CD8-positive, alpha-beta T cell (primary cell): ENCODE measurements at places on chromosomes 13 and 19. TPM values are rescaled to one million over a fixed set of nuclear protein-coding genes. Genes with fewer than 3 reads are reported as not detected.

- DNase-seq: no peak
Observed at GRCh38 chr13:42874221-42874620, 92.8 kb downstream of the FAM216B start.

Gene ZNF525
- 26.4 TPM for total RNA-seq

GRCh38 chr13:41383386-41383785, 72.3 kb downstream of the NAA16 start:
- no peak for DNase-seq

GRCh38 chr13:98142380-98143156, at the start of gene FARP1:
TSS of gene FARP1 (plus strand) at chr13:98143094. CDS start at chr13:98213243, 70,149 bp downstream.
- no peak for DNase-seq

Gene ZNF682
- 13.3 TPM for total RNA-seq

- DNase-seq: no peak
Observed at GRCh38 chr13:59901191-59901590, 262.5 kb downstream of the DIAPH3 start.

Gene CABP5
- total RNA-seq: not detected

GRCh38 chr19:32337084-32337808, 8.2 kb upstream of the ZNF507 start:
- no peak for DNase-seq

DNA sequence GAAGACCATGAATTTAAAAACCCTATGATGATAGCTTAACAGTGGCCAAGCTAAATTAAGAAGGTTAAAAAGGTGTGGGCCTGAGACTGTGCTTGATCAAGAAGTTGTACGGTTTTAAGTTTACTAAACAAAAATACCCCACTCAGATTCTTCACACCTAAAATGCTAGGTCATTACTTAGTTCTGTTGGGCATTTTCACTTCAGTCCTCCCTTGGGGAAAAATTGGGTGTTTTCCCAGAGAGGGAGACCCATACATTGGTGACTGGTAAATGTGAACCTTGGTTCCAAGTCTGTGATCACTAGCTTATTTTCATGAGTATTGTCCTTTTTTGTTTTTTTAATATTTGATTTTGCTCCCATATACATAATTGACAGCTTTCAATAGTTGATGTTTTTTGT, 44.4 kb downstream of the MTUS2 start:
- no peak for DNase-seq

Gene SLAIN1
- total RNA-seq: 35.4 TPM

GRCh38 chr13:35787937-35788336, 311.4 kb upstream of the MAB21L1 start:
- no peak for DNase-seq

GRCh38 chr13:52642131-52642530, at the start of gene HNRNPA1L2:
TSS of gene HNRNPA1L2 (plus strand) at chr13:52642431. CDS start at chr13:52642493, 62 bp downstream.
- DNase-seq: no peak

DNA sequence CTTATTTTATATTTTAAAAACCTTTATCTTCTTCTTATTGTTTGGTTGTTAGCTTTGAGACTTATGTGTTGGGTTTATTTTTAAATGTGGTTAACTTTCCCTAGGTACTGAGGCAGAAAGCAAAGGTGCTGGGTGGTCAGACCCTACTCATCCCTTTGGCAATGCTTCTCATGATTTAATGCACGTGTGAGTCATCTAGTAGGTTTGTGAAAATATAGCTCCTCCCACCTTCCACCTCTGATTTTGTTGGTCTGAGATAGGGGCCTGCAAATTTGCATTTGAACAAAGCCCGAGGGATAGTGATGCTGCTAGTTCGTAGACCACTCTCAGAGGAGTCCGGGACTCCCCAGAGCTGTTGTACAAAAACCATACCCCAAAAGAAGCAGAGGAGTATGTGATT, 771.3 kb upstream of the ARGLU1 start:
- DNase-seq: no peak

Gene PSG1
- total RNA-seq: not detected

Gene TMEM259
- 443 TPM for total RNA-seq

- DNase-seq: no peak
Observed at GRCh38 chr19:35486268-35486708, 4.0 kb downstream of the KRTDAP start.

DNA sequence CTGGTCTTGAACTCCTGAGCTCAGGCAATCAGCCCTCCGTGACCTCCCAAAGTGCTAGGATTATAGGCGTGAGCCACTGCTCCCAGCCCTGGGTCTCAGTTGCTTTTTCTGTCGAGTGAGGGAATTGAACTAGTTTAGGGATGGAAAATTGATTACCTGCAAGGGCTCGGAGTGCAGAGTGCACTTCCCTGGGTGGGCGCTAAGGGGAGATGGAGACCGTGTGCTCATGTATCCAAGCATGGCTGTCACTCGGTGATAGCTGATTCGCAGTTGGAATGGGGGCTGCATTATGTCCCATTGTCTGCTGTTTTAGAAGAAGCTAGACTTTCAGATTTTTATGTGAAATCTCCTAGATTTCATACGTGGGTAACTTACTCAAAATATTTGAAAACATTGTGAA, 139.9 kb upstream of the RFC3 start:
- DNase-seq: no peak

GRCh38 chr13:33326246-33326645, 40.7 kb upstream of the STARD13 start:
- no peak for DNase-seq

Gene GZMM
- total RNA-seq: 119 TPM

GRCh38 chr13:40590112-40590862, 76.2 kb downstream of the FOXO1 start:
- no peak for DNase-seq

GRCh38 chr13:37539170-37539569, 59.4 kb downstream of the POSTN start:
- no peak for DNase-seq

GRCh38 chr19:7899751-7900378, 3.8 kb upstream of the MAP2K7 start:
- no peak for DNase-seq

- DNase-seq: no peak
Observed at GRCh38 chr19:56377105-56377924, 16.0 kb downstream of the ZNF582 start.

Gene ZNF497
- total RNA-seq: 1.2 TPM

GRCh38 chr19:10815007-10815536, 20.9 kb downstream of the TMED1 start:
- peak; percentile 45 for DNase-seq

Gene RAB8A
- 79.1 TPM for total RNA-seq

DNA sequence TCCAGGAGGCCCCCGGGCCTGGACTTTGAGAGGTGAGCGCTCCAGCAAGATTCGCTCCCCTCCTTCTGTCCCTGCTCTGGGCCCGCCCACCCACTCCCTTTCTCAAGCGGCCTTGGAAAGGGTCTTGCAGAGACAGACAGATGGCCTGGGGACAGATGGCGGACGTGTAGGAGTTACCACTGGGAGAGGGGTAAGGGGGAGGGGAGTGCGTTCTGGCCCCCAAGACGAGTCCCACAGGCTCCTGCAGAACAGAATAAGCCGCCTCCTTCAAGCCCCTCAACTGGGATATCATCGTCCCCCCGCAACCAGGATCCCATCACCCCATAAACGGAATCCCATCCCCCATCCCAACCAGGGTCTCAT, 3.6 kb upstream of the TNFAIP8L1 start:
- DNase-seq: no peak

GRCh38 chr19:40822161-40822560, 23.2 kb downstream of the EGLN2 start:
- DNase-seq: no peak

GRCh38 chr13:32252812-32253438, 62.2 kb downstream of the ZAR1L start:
- DNase-seq: no peak

Gene VSTM1
- not detected for total RNA-seq

- DNase-seq: peak; percentile 75
Observed at GRCh38 chr19:55116232-55116858, 1.1 kb downstream of the PPP1R12C start.

Gene MARK4
- 17.2 TPM for total RNA-seq
